ENCODE measurements at places on chromosomes 7 and 10.

DNA sequence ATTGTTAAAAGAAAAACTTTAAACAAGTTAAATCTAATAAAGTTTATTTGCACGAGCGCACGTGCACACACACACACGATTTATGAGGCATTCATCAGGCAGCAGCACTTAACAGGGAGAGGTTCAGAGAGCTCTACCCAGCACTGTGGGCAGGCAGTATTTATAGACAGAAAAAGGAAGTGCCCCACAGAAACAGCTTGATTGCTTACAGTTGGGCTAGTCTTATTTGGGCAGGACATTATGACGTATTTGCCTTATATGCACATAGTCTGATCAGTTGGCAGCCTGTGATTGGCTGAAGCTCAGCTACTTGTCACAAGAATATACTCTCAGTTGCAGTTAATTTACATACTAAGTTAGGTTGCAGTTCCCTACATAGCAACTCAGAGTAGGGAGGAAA, 1.2 kb upstream of the SDHAF3 start:
- no peak for DNase-seq

- DNase-seq: no peak
Observed at GRCh38 chr7:56188376-56188775, 72.2 kb upstream of the NUPR2 start.

GRCh38 chr7:107194052-107194451, 25.2 kb downstream of the HBP1 start:
- DNase-seq: no peak

- no peak for DNase-seq
Observed at GRCh38 chr10:50882540-50882983, 2.9 kb downstream of the A1CF start.

GRCh38 chr10:117757086-117757720, 214.7 kb downstream of the EMX2 start:
- no peak for DNase-seq

DNA sequence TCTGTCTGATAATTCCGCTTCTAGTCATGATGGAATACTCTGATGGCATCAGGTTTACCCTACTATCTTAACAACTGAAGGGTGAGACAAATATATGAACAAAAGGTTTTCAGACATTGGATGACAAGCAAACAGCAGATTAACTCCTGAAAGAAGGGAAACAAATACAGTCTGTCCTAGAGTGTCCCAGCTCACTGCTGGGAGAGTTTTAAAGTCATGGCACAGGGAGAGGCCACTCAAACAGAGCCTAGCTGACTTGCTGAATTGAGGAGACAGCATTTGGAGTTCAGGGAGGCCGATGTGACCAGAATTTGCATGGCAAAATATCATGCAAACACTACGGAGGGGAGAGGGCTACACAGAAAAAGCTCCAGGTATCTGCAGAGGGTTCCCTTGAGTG, 73.1 kb downstream of the MDH2 start:
- DNase-seq: no peak

DNA sequence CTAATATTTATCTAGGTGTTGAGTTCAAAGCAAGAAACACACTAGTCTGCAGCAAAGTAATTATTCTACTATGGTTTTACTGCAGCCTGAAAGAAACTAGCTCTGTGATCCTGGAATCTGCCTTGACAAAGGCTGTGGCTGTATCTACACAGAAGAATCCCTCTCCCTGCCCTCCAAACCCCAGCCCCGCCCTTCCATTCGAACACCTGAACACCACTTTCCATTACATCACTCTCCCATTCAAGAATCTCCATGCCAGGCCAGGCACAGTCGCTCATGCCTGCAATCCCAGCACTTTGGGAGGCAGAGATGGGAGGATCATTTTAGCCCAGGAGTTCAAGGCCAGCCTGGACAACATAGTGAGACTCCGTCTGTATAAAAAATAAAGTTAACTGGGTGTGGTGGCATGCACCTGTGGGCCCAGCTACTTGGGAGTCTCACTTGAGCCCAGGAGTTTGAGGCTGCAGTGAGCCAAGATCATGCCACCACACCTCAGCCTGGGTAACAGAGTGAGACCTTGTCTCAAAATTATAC, 23.3 kb downstream of the LRRC20 start:
- DNase-seq: no peak

DNA sequence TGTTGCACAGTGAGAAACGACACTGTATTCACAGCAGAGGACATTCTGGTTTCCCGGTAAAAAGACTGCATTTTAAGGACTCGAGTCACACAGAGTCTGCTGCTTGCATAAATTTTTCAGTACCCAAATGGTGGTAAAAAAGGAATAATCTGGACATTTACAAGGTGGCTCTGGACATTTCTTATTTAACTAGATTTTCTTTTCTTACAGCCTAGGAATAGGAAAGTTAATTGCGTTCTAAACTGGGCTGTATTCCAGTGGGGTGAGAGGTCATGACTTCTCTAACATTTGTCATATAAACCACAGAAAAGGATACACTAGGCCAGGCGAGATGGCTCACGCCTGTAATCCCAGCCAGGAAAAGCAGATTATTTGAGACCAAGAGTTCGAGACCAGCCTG, 237.5 kb upstream of the KLF6 start:
- no peak for DNase-seq

- DNase-seq: peak; percentile 83
Observed at GRCh38 chr7:100691676-100692577, 2.1 kb downstream of the GIGYF1 start.

- DNase-seq: no peak
Observed at GRCh38 chr10:23529625-23530024, 90.8 kb downstream of the OTUD1 start.

DNA sequence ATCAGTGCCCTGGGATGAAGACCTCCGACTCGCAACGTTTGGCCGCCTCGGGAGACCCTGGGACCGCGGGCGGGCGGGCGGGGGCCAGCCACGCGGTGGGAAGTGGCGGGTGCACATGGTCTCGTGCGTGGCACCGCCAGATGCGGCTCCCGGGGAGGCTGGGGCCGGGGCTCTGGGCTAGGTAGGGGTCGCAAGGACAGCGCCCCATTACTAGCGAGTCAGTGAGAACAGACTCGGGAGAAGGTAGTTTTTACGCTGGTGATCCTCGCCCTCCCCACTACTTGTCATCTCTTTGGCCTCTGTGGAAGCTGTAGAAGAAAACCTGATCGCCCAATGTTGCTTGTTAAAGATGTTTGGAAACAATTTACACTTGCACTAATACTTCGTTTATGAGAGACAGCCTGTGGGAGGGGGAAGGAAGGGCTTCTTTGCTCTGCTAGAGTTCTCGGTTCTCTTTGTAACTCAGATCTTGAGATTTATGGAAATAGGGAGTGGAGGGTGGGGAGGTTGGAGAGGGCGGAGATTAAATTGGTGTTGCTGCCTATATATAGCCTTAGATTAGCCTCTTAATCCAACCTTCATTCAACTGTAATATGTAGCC, 591 bp downstream of the BZW2 start:
- DNase-seq: no peak

- no peak for DNase-seq
Observed at GRCh38 chr10:88322324-88323063, 260.6 kb downstream of the RNLS start.

- DNase-seq: no peak
Observed at GRCh38 chr7:67637023-67637358, 640.4 kb downstream of the TYW1 start.

- peak; percentile 45 for DNase-seq
Observed at GRCh38 chr10:110739811-110740271, 95.7 kb downstream of the RBM20 start.

GRCh38 chr10:31687663-31688482, 240.8 kb downstream of the ARHGAP12 start:
- no peak for DNase-seq

DNA sequence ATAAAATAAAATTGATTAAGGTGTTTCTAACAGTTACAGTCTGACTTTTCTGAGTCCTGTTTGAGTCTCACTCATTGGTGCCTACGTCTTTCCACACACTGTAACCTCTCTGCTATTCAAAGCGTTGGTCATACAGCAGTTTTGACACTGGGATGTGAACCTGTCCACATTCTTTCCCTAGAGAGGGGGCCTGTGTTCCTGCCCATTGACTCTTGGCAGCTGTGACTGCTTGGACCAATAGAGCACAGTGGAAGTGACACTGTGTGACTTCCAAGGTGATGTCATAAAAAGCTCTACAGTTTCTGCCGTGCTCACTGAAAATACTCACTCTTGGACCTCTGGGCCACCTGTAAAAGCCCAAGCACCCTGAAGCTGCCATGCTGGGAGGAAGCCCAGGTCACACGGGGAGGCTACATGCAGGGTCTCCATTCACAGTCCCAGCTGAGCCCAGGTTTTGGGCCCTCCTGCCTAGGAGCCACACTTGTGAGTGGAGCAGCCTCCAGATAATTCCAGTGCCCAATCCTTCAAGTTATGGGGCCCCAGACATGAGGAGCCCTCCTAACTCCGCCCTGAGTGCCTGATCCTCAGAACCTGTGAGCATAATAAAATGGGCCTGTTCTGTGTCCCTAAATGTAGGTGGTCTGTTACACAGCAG, 704 bp upstream of the ANTXRL start:
- peak; percentile 9 for DNase-seq

- no peak for DNase-seq
Observed at GRCh38 chr7:39428221-39428620, 138.0 kb upstream of the YAE1 start.

- peak; percentile 84 for DNase-seq
Observed at GRCh38 chr7:2451171-2452073, 24.8 kb downstream of the GRIFIN start.

GRCh38 chr10:21343087-21343486, 182.4 kb downstream of the SKIDA1 start:
- no peak for DNase-seq

- no peak for DNase-seq
Observed at GRCh38 chr7:131302446-131302845, 25.2 kb upstream of the MKLN1 start.

- DNase-seq: no peak
Observed at GRCh38 chr7:8389593-8390261, 43.7 kb upstream of the NXPH1 start.

- no peak for DNase-seq
Observed at GRCh38 chr7:137689761-137690160, 157.0 kb downstream of the DGKI start.

GRCh38 chr7:40299097-40299496, 164.3 kb downstream of the SUGCT start:
- no peak for DNase-seq

DNA sequence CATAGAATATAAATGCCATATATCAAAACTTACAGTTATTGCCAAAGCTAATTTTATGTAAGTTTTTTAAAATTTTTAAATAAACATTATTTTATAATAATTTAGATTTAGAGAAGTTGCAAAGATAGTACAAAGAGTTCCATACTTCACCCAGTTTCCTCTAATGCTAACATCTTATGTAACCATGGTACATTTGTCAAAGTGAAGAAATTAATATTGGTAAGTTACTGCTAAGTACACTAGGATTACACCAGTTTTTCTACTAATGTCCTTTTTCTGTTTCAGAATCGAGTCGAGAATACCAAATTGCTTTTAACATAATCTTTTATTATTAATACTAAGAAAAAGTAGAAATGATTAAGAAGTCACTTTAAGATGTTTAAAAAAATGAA, 29.2 kb downstream of the CSGALNACT2 start:
- DNase-seq: no peak

DNA sequence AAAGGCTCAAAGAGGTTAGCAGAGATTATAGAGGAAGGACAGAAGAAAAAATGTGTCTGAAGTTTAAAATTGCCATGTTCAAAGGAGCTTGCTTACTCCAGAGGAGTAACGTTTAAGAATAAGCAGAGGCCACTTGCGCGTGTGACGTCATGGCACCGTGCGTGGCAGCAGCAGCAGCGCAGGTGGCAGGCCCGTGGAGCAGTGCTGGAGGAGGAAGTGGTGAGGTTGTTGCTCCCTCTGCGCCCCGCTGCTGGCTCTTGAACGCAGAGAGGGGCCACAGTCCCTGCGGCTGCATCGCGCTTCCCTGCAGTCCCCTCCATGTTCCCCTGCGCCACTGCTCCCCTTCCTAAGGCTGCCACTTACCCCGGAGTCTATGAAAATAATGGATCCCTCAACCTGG, 37.5 kb downstream of the GDI2 start:
- DNase-seq: peak; percentile 64

- no peak for DNase-seq
Observed at GRCh38 chr7:112283382-112283910, 77.0 kb downstream of the ZNF277 start.

- no peak for DNase-seq
Observed at GRCh38 chr7:155410431-155410830, 47.5 kb upstream of the EN2 start.

DNA sequence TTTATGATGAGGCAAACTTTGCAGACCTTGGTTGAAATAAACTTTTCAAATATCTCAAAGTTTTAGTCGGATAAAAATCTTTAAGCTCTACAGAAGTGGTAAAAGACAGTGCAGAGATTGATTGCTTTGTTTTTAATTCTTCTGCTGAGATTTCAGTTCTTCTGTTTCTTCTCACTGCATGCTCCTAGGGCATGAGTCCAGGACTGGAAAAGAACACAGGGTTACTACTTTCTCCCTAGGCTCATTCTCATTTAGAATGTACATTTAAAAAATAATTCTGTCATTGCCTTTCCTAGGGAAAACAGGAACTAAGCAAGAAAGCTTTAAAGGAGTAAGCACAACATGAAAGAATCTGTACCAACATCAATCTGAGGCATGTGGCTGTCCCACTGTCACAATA, 256.7 kb upstream of the DGKB start:
- DNase-seq: no peak

DNA sequence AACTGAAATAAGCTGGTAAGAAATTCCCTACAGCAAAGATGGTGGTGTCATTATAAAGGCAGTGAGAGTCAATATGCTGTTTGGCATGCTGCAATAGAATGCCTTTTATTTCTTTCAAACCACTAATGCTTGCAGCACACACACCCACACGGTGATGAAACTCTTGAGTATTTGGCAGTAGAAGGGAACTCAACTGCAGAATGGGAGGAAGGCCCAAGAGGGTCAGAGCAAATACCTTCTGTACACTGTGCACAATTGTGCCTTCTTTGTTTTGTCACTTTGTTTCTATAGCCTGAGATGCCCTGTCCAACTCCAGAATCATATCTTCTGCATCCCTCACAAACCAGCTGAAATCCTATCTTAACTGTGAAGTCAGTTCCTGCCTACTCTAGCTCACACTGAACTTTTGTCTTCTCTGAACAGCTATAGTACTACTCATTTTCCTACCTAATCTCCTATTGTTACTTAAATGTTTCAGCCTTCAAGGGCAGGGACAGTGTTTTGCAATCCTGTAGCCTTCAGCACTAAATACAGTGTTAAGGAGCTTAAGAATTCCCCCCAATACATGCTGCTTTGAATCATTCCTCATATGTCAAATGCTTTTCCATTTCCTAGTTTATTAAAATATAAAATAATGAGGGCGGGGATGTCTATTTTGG, 22.2 kb downstream of the MMS19 start:
- DNase-seq: no peak

- DNase-seq: no peak
Observed at GRCh38 chr10:128022261-128023196, 103.7 kb downstream of the MKI67 start.

DNA sequence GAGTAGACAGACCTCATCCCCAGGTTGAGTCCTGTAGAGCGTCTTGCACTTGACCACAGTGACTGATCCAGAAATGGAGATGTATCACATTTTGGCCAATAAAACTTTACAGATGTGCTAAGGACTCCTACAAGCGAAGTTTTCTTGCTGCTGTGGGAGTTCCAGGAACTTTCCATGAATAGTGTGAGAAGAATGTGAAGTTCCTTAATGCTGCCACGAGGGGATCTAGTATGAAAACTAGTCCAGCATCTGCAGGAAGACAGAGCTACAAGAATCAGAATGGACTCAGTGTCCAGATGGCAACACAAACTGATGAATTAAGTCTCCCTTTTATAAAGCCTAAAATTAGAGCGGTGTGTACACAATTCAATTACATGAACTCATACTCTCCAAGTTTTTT, 14.8 kb upstream of the LSM8 start:
- DNase-seq: no peak

GRCh38 chr7:142774826-142775225, 4.1 kb downstream of the PRSS2 start:
- DNase-seq: no peak

Data from activated CD4-positive, CD25-positive, alpha-beta regulatory T cell treated with anti-CD3 and anti-CD28 coated beads, Interleukin-2, amount 50 U/mL, for 72 hours (primary cell).